M059J (cell line): ENCODE measurements at places on chromosomes 6 and 20. TPM values are rescaled to one million over a fixed set of nuclear protein-coding genes. Genes with fewer than 3 reads are reported as not detected.

DNA sequence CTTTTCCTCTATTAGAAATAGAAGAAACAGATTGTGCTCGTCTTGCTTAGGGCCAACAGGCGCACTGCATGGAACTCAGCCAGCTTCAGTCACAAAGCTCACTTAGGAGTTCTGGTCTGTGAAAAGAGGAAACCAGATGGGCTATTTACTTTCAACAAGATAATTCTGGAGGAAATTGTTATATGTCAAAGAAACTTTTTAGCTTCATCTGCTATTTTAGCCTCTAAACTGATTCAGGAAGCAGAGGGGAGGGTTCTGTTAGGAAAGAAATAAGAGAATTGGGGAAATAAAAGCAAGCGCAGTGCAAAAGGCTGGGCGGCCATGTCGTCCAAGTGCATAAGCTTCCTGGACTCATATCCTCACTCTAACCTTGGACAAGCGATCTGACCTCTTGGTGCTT is 21.3 kb downstream of the PRKN start:
- DNase-seq, result no peak

DNA sequence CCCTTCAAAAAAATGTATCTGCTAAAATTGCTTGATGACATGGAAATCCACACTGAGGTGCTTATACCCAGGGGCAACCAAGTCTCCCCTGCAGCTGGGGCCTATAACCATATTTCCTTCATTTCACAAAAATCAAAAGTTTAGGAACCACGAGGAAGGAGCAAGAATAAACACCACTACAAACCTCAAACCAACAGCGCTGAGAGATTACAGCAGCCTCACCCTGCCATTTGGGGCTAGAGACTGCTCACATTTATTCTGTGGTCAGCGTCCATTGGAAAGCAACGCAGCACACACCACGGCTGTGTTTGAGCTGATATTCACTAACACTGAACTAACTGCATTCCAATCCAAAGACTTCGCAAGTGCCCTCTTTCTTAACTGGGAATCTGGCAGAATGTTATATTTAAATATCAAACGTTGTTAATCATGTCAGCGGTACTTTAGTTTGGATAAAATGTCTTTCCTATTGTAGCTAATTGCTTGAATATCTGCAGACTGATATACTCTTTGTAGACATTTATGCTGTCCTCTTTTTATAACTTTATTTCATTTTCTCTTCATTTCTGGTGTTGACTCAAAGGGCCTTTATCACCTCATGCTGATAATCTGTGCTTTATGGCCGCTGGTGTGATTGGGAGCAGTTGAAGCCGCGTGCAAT is 94.6 kb downstream of the FOXA2 start:
- no peak for DNase-seq

The TAAR2 gene
- not detected in 2 replicates for total RNA-seq

- DNase-seq, result no peak
These were observed 253.2 kb downstream of the PLCB1 start for GRCh38 chr20:8385247-8385646.

- no peak for DNase-seq
These were observed 94.0 kb downstream of the CD83 start for GRCh38 chr6:14211562-14211942.

The TP53TG5 gene
- not detected in 2 replicates for total RNA-seq

DNA sequence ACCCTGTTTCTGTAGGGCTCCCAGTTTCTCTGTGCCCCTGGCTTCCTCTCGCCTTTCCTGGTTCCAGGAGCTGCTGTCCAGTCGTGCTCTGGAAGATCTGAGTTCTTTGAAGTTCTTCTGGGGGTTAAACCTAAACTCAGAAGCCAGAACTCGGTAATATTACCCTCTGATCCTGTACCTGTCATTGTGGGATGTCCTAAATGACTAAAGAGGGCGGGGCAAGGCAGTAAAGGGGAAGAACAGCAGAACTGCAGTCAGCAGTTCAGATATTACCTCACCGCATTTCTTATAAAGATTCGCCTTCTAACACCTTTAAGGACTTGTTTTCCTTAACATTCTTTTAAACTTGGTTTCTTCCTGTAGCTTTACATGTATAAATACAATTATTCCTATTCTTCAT is 63.9 kb downstream of the FAM120B start:
- DNase-seq, result no peak
